ENCODE measurements at places on chromosomes 6 and 20.

- DNase-seq, result no peak
Observed at GRCh38 chr20:41453010-41453950, 86.7 kb upstream of the EMILIN3 start.

- DNase-seq, result peak; percentile 44
Observed at GRCh38 chr6:111843347-111844147, 29.7 kb downstream of the FYN start.

DNA sequence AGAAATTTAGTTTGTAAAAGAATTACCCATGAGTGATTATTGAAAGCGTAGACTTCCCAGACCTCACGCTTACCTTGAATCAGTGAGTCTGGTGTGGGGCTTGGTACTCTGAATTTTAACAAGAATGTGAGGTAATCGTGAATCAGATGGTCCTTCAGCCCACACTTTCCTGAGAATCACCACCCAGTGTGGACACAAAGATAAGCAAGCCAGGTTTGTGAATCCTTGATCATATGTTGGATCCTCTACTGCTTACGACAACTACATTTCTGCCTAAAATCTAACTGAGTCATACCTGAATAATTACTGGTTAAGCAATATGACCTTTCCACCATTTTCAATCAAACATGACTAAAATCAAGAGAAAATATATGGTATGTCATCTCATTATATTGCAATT is 589.3 kb downstream of the TFAP2A start:
- DNase-seq, result no peak

DNA sequence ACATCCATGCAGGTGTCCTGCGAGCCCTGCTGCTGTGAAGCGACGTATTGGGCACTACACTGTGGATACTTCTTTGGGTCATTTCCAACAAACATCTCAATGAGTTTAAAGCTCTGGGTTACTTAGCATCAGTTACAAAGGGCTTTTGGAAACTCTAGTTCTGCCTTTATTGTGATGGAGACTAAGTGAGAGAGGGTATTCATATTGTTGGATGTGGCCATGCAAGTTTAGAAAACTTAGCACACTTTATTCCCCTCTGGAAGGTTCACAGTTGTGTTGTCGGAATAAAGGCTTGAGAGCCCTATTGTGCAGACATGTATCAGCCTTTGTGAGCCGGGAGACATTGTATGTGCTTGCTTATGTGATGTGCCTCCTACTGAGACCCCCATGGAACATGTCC is 22.1 kb downstream of the DUSP22 start:
- DNase-seq, result no peak

DNA sequence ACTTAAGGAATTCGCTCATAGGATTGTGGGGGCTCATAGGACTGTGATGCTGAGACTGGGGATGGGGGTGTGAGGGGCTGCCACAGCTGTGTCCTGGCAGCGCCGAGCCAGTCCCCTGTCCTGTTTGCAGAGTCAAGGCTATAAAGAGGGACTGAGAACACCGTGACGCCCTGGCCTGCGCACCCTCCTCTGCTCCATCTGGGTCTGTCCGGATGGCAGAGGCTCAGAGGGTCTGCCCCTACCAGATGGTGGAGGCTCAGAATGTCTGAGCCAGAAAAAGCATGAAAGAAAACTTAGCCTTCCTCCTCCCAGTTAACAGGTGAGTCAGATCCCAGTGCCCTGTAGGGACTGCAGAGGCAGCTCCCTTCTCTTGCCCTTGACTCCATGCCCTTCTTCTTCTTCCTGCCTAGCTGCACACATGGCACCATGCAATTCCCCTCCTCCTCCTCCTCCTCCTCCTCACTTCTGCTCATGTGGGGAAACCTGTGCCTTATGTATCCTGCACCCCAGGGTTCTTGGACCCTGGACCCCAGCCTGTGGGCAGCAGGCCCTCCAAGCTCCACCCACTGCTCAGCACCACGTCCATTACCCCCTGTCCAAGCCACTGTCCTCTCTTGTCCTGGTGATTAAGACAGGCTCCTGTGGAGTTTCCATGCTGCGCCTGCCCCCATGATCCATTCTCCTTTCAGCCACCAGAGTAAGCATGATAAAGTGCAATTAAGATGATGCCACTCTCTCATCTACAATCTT is 410.0 kb upstream of the SULF2 start:
- DNase-seq, result no peak

- DNase-seq, result no peak
Observed at GRCh38 chr20:59718071-59718470, 113.7 kb downstream of the PHACTR3 start.

DNA sequence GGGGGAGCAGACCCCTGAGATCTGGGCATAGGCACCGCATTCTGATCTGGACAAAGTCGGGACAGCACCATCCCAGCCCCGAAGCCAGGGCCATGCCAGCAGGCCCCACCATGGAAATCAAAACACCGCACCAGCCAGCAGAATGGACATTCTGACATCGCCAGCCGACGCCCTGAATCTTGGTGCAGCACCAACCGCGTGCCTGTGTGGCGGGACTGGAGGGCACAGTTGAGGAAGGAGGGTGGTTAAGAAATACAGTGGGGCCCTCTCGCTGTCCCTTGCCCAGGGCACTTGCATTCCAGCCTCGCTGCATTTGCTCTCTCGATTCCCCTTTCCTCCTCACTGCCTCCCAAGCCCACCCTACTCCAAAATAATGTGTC is 2.0 kb downstream of the NNAT start:
- DNase-seq, result no peak

- DNase-seq, result no peak
Observed at GRCh38 chr20:43798291-43799149, 71.7 kb upstream of the GTSF1L start.

- DNase-seq, result no peak
Observed at GRCh38 chr6:95530176-95530819, 47.0 kb upstream of the MANEA start.

GRCh38 chr6:108778421-108779186 is 69.6 kb upstream of the ARMC2 start:
- no peak for DNase-seq

DNA sequence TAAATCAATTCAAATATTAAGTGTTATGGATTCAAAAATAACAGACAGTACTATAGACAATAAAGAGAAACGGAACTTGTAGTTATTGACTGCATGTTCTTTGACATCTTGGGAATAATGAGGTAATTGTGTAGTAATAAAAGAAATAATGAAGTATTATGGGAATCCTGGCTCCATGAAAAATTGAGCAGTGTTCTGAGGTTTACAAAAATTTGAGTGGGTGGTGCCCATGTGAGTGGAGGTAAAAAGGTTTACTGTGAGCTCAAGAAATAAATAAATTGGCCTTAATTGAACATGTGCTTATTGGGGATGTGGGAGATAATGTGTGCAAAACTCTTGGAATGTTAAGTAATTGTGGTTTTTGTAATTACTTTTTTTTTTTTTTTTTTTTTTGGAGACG is 1013.7 kb upstream of the GJE1 start:
- DNase-seq, result no peak

- DNase-seq, result no peak
Observed at GRCh38 chr20:63099456-63100173, 92.9 kb upstream of the BHLHE23 start.

DNA sequence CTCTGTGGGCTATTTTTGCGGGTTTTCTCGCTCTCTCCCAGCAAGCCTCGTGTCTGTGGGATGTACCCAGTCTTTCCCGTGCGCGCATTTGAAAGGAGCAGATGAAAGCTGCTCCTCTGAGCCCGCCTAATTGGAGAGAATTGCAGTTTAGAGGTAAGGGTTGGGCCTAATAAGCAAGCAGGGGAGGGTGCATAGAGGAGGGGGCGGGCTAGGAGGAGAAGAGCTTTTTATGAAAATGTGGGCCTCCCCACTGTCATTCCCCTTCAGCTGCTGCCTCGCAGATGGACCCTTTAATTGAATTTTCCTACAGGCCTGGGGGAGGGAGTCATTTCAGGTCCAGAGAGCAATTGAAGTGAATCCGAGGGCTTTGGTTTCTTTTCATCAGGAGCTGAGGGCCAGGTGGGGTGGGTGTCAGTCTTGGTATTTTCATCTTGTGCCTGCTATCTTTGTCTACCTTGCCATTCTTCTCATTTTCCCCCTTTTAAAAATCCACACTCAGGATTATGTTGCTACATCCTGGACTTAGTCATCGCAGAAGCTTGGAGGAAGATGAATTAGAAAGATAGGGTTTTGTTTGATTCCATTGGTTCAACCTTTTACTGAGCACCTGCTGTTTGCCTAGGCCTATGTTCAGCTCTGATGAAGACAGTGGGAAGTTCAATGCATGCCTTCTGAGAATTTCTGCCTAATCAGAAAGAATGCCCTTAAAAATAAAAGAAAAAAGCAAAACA is 423.4 kb downstream of the CD83 start:
- DNase-seq, result no peak

- no peak for DNase-seq
Observed at GRCh38 chr6:163538331-163538730, 123.8 kb downstream of the QKI start.

- no peak for DNase-seq
Observed at GRCh38 chr6:167933847-167934246, 63.6 kb upstream of the KIF25 start.

DNA sequence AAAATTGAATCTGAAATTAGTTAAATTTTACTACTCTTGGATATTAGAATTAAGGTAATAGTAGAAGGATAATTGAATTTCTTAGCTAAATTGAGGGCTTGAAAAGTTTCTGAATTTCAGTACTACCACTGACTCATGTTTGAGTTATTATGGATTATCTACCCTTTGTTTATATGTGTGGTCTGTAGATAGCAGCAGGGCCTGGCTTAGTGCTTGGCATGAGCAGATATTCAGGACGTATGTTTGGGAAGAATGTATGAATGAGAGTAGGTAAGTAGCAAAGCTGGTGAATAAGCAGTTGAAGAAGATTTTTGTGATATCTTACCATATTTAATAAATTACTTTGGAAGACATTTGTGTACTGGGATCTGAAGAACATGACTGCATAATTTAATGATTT is 152.7 kb downstream of the MACROD2 start:
- no peak for DNase-seq

Data from stimulated activated naive CD4-positive, alpha-beta T cell (primary cell).